Muscle of back (tissue), 13 donors: ENCODE measurements at places on chromosomes 16 and 17. TPM values are rescaled to one million over a fixed set of nuclear protein-coding genes. Genes with fewer than 3 reads are reported as not detected.

TAT gene
- polyA plus RNA-seq = not detected

TMEM114 gene
- not detected for polyA plus RNA-seq

PYY gene
- not detected for polyA plus RNA-seq

KCNJ2 gene
- polyA plus RNA-seq = 11.2 TPM

CCL16 gene
- 0.11 TPM for polyA plus RNA-seq

MOSMO gene
- polyA plus RNA-seq = 20.5 TPM

ASB16 gene
- polyA plus RNA-seq = 11.6 TPM

SLC35G6 gene
- 0.55 TPM for polyA plus RNA-seq

PLCD3 gene
- 38.5 TPM for polyA plus RNA-seq

KRT16 gene
- not detected for polyA plus RNA-seq

SPHK1 gene
- polyA plus RNA-seq = 1.8 TPM

CCDC182 gene
- polyA plus RNA-seq = not detected

C16orf54 gene
- 0.57 TPM for polyA plus RNA-seq

CSH2 gene
- polyA plus RNA-seq = 1.2 TPM

IGFALS gene
- polyA plus RNA-seq = 0.43 TPM

PPP1R1B gene
- polyA plus RNA-seq = 2.6 TPM

MYCBPAP gene
- polyA plus RNA-seq = 1.2 TPM

AGRP gene
- polyA plus RNA-seq = not detected

MAP3K3 gene
- polyA plus RNA-seq = 24.5 TPM

TP53TG3F gene
- polyA plus RNA-seq = not detected

OR4D1 gene
- polyA plus RNA-seq = not detected

ITGB3 gene
- 16.9 TPM for polyA plus RNA-seq

GNGT2 gene
- polyA plus RNA-seq = 1.5 TPM

TEDC2 gene
- polyA plus RNA-seq = 5.1 TPM

GGA3 gene
- polyA plus RNA-seq = 26.8 TPM

GTF3C1 gene
- 54.4 TPM for polyA plus RNA-seq
